ENCODE measurements at places on chromosomes 1 and 21.

DNA sequence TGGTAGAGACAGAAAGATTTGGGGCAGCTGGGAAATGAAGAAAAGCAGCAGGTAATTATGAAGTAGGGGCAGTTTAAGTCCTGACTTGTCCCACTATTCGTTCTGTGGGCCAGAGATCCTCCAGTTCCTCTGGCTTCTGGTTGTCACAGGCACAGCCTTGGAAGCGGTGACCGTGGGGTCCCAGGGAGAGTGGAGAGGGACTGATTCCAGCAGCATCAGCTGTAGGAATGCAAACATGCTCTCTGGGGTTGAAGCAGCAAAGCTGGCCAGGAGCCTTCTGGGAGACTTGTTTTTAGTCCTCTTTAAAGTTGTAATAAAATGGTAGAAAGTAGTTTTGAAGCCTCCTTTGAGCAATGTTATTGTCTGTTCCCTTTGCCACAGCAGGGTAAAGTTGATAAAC is 488.0 kb downstream of the LMO4 start:
- DNase-seq = no peak

DNA sequence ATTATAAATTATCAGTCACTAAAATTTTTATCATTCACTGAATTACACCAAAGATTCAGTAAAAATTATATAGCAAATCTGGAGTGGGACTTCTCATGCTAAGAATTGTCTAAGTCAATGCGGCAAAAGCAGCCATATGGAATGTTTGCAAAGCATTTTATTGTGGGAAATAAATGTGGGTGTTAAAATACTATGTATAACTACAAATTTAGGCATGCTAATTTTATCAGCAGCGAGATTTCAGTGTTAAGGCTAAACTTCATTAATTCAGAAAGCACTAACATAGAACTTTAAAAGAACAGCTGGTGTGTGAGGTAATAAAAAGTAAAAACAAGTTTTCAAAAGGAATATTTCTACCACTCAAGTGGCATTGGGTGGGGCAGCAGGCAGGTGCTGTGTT is 21.4 kb downstream of the COLGALT2 start:
- no peak for DNase-seq

GRCh38 chr1:161047436-161048420 is 2.0 kb upstream of the USF1 start:
- DNase-seq = no peak

- DNase-seq = no peak
Observed at GRCh38 chr1:3607703-3608065, 3.6 kb downstream of the MEGF6 start.

DNA sequence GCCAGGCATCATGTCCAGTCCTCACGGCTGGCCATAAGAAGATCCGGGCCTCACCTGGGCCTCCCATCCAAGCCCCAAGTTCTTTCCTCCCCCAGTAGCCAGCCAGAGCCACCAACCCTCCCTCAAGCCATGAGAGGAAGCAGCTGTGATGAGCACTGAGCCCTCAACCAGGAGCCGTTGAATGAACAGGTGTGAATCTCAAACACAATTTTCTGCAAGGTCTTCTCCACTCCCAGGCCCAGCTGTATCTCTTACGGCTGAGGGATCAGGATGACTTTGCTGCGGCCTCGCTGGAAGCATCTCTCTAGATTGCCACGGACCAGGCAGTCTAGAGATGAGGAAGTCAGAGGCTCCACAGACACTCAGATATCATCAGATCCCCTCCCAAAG is 9.8 kb upstream of the CLDN14 start:
- DNase-seq = no peak

- no peak for DNase-seq
Observed at GRCh38 chr1:43711049-43711448, 3.7 kb downstream of the ST3GAL3 start.

DNA sequence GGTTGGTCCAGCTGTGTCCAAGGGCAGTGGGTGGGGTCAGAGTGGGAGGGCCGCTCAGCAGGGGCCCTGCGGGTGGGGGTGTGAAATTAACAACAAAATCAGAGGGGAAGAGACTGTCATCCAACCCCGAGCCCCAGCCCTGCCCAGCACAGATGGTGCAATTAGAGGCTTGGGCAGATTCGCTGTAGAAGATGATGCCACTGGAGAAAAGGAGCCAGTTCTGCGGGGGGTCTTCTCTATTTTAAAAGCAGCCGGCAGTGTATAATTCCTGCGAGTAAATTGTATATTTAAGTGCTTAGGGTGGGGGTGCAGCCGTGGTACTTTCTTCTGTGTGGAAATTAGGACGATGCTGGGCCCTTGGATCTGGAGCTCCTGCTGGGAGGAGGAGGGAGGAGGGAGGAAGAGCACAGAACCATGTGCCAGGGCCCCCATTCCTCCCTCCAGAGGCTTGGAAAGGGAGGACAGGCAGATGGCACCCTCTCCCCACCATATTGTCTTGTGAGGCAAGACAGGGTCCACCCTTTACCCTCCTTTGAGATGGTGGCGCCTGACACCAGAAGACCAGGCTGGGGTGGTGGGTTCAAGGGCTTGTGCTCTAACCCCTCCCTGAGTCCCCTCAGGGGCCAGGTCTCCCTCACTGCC is 89.2 kb downstream of the ACTL8 start:
- no peak for DNase-seq
